IPS DF 6.9 (cell line): ENCODE measurements at places on chromosomes 1 and 21.

GRCh38 chr1:246320286-246320685, 186.8 kb downstream of the SMYD3 start:
- no peak overlapping the region for H3K4me3 ChIP-seq
- no peak overlapping the region for H3K27ac ChIP-seq
- H3K27me3 ChIP-seq = no peaks in the 10 kb centered on the region
- no peaks in the 10 kb centered on the region for H3K4me1 ChIP-seq

DNA sequence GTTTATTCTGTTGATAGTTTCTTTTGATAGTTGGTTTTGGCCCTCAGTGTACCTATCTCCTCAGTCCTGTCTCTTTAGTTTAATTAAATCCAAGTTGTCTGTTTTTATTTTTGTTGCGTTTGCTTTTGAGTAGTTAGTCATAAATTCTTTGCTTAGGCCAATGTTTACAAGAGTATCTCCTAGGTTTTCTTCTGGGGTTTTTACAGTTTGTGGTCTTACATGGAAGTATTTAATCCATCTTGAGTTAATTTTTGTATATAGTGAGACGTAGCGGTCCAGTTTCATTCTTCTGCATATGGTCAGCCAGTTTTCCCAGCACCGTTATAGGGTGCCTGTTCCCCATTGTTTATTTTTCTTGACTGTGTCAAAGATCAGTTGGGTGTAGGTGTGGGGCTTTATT, 139.4 kb downstream of the POU2F1 start:
- H3K27ac ChIP-seq = no peak overlapping the region
- H3K4me1 ChIP-seq = no peaks in the 10 kb centered on the region
- H3K36me3 ChIP-seq = no peaks in the 10 kb centered on the region

GRCh38 chr21:29849735-29850176, 90.0 kb downstream of the GRIK1 start:
- no peaks in the 10 kb centered on the region for H3K27me3 ChIP-seq
- no peaks in the 10 kb centered on the region for H3K36me3 ChIP-seq

GRCh38 chr1:229896861-229897260, 170.2 kb upstream of the GALNT2 start:
- no peaks in the 10 kb centered on the region for H3K4me1 ChIP-seq
- no peak overlapping the region for H3K4me3 ChIP-seq
- H3K27me3 ChIP-seq = no peaks in the 10 kb centered on the region

GRCh38 chr1:82632155-82632554, 831.4 kb downstream of the ADGRL2 start:
- H3K36me3 ChIP-seq = no peaks in the 10 kb centered on the region
- no peaks in the 10 kb centered on the region for H3K27me3 ChIP-seq
- DNase-seq = no peak
- H3K27ac ChIP-seq = no peak overlapping the region

DNA sequence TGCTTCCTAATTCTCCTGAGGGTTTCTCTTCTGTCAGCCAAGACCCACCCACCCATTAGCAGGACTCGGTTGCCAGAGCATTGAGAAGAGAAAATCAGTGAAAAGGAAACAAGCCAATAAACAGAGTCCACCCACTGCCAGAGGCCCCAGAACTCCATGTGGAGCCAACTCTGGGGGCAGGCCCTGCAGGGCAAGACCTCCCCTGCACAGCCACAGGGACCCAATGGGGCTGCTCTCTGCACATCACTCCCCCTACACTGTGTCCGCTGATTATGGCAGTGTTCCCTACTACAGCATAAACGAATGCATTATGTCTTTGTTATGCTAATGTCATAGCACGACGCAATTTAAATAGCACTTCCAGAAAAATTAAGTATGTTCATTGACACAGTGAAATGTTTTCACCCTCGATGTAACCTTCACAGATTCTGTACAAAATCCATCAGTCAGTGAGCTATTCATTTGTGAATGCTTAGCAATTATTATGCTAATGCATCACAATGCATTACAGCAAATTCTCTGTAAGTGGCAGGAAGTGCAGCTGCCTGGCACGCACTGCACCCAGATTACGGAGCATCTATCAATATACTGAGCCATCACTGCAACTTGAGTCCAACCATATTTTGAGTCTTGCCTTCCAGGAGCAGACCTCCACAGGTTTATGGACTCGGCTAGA, 56.4 kb downstream of the GRIK3 start:
- DNase-seq = no peak
- no peaks in the 10 kb centered on the region; the same call in 1 of the 2 replicates for H3K4me1 ChIP-seq
- H3K4me3 ChIP-seq = no peak overlapping the region
- H3K27ac ChIP-seq = no peak overlapping the region
- H3K36me3 ChIP-seq = no peaks in the 10 kb centered on the region

DNA sequence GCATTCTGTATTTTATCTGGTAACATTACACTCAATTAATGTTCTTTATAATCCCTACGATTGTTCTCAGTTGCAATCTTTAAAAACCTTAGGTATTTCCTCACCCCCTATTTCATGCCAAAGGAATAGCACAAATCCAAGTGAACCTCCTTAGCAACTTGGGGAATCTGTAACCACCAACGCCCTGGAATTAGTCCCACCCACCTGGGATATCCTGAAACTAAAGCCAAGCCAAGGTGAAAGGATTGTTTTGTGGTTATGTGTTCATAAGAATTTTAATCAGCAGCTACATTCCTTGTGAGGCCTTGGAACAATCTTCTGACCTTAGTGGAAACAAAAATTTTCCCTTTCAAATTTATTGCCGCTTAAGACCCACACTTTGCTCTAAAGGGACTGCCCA, 908.7 kb downstream of the TTLL7 start:
- H3K4me1 ChIP-seq = 0 out of 2 replicates have a peak, but pooled peaks cover 2% of the 10 kb centered on the region
- no peak overlapping the region for H3K4me3 ChIP-seq
- no peak for DNase-seq
- no peaks in the 10 kb centered on the region for H3K27me3 ChIP-seq
- no peak overlapping the region for H3K27ac ChIP-seq

DNA sequence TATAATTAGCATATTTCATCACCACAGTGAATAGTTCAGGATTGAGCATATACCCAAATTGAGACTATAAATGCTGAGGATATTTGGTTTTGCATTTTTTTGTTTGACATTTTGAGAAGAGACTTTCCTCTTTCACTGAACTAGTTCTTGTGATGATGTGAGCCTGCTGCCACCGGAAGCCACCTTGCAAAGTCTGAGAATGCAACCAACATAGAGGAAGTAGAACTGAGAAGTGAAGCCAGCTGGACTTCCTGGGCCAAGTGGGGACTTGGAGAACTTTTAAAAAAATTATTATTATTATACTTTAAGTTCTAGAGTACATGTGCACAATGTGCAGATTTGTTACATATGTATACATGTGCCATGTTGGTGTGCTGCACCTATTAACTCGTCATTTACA, 102.3 kb downstream of the RPE65 start:
- no peaks in the 10 kb centered on the region for H3K36me3 ChIP-seq
- DNase-seq = no peak
- no peaks in the 10 kb centered on the region for H3K4me1 ChIP-seq
- H3K4me3 ChIP-seq = no peak overlapping the region
